ENCODE measurements at places on chromosomes 2 and 18.

DNA sequence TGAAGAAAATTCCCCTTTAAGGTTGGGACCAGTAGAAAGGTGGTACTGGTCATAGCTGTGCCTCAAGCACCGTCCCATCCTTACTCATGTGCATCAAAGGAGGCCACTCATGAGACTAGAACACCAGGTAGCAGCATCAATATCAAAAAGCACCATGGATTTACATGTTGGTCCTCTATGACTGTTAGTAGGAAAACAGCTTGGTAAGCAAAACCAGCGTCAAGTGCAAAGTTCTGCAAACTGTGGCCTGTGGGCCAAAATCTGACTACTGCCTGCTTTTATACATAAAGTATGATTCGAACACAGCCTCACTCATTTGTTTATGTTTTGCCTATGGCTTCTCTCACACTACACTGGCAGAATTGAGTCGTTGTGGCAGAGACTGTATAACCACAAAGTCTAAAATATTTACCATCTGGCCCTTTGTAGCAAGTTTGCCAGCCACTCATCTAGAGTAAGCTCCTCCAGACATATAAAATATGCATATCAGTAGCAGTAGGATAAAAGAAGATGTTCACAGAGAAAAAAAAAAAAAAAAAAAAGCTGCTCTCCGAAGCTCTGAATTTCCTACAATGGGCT is 119.7 kb upstream of the CTNNA2 start:
- DNase-seq, result no peak

GRCh38 chr2:224405412-224405811 is 3.5 kb upstream of the FAM124B start:
- no peak for DNase-seq

- no peak for DNase-seq
Observed at GRCh38 chr2:110960954-110961353, 159.8 kb upstream of the BCL2L11 start.

DNA sequence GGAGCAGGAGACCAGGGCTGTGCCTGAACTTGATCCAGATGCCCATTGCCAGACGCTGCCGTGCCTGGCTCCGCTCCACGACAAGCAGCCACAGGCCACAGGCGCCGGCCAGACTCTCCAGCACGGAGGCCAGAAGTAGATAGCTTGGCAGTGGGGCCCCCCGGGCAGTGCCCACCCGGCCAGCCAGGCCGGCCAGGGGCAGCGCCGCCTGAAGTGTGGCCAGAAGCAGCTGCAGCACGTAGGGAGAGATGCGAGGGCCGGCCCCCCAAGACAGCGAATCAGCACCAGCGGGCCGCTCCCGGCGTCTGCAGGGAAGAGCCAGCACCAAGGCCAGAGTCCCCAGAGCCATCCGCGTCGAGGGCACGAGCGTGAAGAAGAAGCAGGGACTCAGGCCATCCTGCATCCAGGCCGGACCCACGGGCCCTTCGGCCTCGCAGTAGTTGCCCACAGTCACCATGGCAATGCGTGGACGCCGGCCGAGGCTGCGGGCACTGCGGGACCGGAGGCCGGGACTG is 484 bp downstream of the ABCB6 start:
- peak; percentile 53 for DNase-seq

- DNase-seq, result no peak
Observed at GRCh38 chr2:189015359-189015758, 41.2 kb downstream of the COL3A1 start.

- DNase-seq, result no peak
Observed at GRCh38 chr2:8877894-8878293, 40.5 kb upstream of the KIDINS220 start.

GRCh38 chr2:232506709-232507108 is 13.5 kb upstream of the PRSS56 start:
- no peak for DNase-seq

DNA sequence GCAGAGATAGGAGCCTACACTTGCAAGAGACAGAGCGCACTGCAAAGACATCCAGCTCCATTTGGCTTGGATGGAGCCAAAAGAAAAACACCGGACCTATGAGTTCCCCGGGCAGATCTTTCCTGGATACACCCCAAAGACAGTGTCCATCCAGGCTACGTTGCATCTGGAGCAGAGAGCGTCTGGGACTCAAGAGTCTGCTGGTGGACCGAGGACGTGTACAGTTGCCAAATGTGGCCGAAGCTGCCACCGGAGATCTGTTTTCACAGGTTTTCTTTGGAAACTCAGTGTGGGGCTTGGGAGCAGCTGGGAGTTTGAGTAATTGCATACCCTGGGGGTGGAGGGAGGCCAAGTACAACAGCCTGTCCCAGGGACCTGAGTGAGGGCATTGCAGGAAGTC is 192.3 kb upstream of the OSR1 start:
- DNase-seq, result no peak

GRCh38 chr18:191725-192124 is 33.4 kb downstream of the USP14 start:
- no peak for DNase-seq

DNA sequence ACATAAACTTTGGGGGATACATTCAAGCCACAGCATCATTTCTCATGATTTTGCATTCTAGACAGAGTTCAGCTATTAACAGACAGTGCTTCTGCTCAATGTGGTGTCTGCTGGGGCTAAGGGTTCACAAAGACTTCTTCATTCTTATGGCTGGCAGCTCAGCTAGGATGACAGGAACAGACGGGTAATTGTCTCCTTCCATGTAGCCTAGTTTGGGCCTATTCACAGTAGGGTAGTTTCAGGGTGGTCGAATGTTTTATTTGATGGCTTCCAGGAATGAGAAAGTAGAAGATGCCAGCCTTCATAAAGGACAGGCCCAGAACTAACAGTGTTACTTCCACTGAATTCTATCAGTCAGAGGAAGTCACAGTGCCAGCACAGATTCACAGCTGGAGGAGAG is 26.0 kb upstream of the BCL2L11 start:
- no peak for DNase-seq

DNA sequence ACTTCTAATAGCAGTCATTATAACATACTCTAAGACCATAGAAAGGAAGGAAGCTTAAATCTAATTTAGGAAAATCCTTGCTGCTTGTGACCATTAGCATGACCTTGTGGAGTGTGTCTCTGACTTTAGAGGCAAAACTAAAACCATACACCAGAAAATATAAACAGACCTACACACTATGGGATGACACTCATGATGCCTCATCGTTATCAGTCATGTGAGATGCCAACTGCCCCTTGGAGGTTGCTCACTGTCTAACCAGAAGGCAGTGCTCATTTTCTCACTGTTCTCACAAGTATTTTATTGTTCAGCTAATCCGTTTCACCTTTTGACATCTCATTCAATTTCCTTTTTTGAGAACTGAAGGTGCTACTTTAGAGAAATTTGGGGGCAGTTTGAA is 376.9 kb downstream of the RND3 start:
- no peak for DNase-seq

DNA sequence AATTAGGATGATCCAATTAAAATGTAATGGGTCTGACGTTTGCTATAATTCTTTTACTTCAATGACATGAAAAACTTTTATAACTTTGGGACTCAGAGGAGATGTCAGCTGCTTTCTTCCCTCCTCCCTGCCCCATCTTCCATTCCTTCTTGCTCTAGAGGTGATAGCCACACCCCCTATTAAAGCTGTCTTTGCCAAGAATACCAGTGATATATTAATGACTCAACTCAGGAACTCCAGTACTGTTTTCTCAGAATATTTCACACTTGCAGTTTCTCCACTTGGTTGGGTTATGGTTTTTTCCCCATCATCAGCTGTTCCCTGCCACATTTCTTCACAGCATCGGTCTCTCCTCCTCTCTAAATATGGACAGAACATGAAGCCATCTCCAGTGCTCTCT is 184.0 kb downstream of the KCNE4 start:
- DNase-seq, result no peak

- no peak for DNase-seq
Observed at GRCh38 chr2:142874293-142874814, 3.1 kb upstream of the KYNU start.

DNA sequence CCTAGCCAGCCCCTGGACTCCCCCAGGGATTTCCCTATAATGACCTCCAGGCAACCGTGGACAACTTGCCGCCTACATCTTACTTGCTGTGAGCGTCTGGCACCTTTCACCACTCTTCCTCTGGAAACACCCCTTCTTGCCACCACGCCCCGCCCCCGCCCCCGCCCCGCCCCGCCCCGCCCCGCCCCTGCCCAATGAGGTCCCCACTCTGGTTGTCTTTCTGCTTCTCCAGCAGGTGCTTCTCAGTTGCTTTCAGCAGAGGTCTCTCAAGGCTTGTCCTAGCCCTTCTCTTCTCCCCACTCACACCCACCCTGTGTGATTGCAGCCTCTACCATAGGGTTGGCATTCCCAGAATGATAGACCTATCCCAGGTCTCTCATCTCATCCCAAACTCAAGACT is 214.5 kb downstream of the EN1 start:
- DNase-seq, result no peak

DNA sequence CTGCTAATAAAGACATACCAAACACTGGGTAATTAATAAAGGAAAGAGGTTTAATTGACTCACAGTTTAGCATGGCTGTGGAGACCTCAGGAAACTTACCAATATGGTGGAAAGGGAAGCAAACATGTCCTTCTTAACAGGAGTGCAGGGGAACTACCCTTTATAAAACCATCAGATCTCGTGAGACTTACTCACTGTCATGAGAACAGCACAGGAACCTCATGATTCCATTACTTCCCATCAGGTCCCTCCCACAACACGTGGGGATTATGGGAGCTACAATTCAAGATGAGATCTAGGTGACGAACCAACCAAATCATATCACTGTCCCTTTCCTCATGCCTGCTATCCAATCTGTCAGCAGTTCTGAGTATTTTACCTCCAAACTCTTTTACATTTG is 586.7 kb downstream of the TDRD15 start:
- DNase-seq, result no peak

- no peak for DNase-seq
Observed at GRCh38 chr2:219662566-219662965, 35.1 kb downstream of the SLC4A3 start.

DNA sequence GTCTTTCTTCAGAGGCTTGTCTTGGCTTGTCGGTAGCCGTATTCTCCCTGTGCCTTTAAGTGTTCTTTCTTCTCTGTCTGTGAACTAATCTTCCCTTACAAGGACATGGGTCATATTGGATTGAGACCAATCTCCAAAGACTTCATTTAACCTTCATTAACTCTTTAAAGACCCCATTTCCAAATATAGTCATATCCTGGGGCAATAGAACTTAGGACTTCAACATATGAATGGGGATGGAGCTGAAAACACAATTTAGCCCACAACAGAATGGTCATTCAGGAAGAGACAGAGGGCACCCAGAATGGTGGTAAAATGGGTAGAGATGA is 82.1 kb upstream of the TANK start:
- DNase-seq, result no peak

DNA sequence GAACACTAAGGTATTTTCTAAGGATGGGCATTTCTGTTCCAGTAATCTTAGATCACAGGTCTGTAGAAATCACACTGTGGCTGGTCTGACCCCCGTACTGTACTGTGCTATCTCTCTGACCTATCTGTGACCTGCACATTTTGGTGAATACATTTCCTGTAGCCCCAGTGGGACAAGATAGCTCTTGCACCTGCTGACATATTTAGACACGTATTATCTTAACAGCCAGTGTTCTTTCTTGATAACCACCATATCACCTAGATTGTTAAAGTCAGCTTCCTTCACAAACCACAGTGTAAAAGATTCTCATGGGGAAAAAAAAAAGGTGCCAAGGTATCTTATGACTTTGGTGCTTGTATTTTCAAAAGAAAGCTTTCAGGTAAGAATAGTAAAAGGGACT is 39.8 kb upstream of the TMEM247 start:
- DNase-seq, result no peak

DNA sequence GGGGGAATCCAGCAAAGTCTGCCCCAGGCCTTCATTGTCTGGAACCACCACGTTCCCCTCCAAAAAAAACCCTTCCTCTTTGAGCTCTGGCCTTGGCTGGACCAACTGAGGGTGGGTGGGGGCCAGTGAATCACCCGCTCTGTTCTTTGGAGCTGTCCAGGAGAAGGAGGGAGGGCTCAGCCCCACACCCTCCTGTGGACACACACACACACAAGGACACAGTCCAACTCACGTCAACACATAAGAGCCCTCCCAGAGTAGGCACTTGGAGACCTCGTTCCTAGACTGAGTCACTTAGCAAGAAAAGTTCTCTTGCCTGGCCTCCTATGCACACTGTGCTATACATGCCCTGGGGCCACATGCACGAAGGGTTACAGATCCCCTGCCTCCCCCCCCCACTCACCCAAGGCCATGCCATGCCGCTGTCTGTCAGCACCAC is 1.2 kb upstream of the TNS1 start:
- no peak for DNase-seq

DNA sequence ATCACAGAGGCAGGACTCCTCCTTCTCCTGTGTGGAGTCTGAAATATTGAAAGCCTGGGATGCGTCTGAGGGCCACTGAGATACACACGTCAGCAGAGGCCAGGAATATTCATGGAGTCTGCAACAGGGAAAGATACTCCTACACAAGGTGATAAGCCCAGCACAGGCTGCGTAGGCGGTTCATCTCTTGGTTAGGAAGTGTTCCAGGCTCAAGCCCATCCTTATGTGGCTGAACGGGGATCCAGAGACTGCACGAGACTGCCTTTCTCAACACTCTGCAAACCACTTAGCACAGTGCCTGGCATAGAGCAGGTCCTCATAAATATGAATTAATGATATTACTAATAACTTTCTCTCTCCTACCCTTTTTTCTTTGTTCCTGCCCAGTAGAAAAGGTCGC is 29.2 kb upstream of the AGPS start:
- DNase-seq, result no peak

GRCh38 chr2:70964133-70964532 is 14.3 kb upstream of the ANKRD53 start:
- DNase-seq, result no peak

GRCh38 chr2:181684454-181685149 is 4.3 kb upstream of the NEUROD1 start:
- no peak for DNase-seq

DNA sequence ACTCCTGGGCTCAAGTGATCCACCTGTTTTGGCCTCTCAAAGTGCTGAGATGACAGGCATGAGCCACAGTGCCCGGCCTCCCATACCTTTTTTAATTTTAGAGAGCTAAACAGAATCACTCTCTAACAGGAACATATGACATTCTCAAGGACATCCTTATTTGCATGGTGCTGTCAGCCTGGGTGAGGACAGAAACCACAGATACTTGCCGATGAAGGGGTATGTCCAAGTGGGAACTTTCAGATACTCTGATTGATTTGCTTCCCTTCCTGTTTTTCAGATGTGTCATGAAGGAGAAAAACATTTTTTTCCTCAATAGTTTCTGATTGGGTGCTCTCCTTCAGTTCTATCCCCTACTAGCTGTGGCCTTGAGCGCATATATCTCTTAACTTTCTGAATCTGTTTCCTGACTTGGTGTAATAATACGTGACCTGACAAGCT is 49.6 kb downstream of the MYO3B start:
- DNase-seq, result no peak

- no peak for DNase-seq
Observed at GRCh38 chr2:59713577-59713976, 839.9 kb downstream of the BCL11A start.

DNA sequence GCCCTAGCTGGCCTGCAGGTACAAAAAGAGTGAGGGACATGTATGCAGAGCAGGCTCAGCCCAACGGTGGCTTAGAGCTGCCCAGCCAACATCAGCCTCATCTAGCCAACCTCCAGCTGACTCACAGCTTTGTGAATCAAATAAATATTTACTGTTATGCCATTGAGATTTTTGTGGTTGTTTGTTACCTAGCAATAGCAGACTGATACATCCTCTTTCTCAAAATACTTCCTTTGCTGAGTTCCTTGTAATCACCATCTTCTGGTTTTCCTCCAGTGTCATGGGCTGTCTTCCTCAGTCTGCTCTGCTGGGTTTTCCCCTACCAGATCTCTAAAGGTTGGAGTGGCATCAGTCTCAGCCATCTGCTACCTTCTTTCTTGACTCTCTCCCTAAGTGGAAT is 126.6 kb upstream of the SLC1A4 start:
- DNase-seq, result no peak

All from NCI-H2171 (cell line).